ENCODE measurements at places on chromosomes 3 and 15. TPM values are rescaled to one million over a fixed set of nuclear protein-coding genes. Genes with fewer than 3 reads are reported as not detected.

PP2D1 gene
- total RNA-seq = not detected

C2CD4A gene
- total RNA-seq = 0.05 TPM

MYRIP gene
- total RNA-seq = not detected

CKMT1A gene
- 2.6 TPM for total RNA-seq

PIF1 gene
- 19.2 TPM for total RNA-seq

ZPLD1 gene
- 0.06 TPM for total RNA-seq

SRGAP3 gene
- total RNA-seq = 0.61 TPM

KCTD6 gene
- total RNA-seq = 8.4 TPM

Measured in A549 treated with CORT108297 at 1 μM for 4 hours (cell line).